ENCODE measurements at places on chromosomes 4 and X. TPM values are rescaled to one million over a fixed set of nuclear protein-coding genes. Genes with fewer than 3 reads are reported as not detected.

SFRP2 gene
- 0.02 TPM for polyA plus RNA-seq

REPS2 gene
- polyA plus RNA-seq, result 2.3 TPM

GRCh38 chr4:139207873-139208403 is 30.9 kb upstream of the ELF2 start:
- DNase-seq, result no peak

PDGFRA gene
- 0.20 TPM for polyA plus RNA-seq

CACNA1F gene
- polyA plus RNA-seq, result not detected
